ENCODE measurements at places on chromosomes 2 and 18.

- no peak for DNase-seq
Measured at GRCh38 chr2:188787658-188788240, 186.4 kb upstream of the COL3A1 start.

- DNase-seq, result peak; percentile 46
Measured at GRCh38 chr2:238231251-238231793, 8.5 kb downstream of the HES6 start.

GRCh38 chr2:109419171-109419756, 194.5 kb downstream of the SEPTIN10 start:
- no peak for DNase-seq

GRCh38 chr18:31931886-31932240, 11.1 kb downstream of the TRAPPC8 start:
- DNase-seq, result no peak

DNA sequence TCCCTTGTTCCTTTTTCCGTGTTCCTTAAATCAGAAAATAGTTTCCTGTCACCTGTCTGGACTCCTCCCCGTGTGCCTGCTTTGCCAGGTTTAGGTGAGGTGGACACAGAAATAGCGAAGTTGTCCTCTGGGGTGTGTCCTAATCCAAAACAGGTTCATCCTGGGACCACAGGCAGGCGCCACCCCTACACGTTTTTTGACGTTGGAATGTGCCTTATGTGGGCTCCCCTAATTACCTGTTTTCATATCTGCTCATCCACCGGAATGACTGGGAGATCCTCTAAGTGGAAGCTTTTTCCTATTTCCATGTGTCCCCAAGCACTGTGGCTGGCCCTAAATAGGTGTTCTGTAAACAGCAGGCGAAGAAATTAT, 49.0 kb upstream of the PAIP2B start:
- DNase-seq, result no peak

DNA sequence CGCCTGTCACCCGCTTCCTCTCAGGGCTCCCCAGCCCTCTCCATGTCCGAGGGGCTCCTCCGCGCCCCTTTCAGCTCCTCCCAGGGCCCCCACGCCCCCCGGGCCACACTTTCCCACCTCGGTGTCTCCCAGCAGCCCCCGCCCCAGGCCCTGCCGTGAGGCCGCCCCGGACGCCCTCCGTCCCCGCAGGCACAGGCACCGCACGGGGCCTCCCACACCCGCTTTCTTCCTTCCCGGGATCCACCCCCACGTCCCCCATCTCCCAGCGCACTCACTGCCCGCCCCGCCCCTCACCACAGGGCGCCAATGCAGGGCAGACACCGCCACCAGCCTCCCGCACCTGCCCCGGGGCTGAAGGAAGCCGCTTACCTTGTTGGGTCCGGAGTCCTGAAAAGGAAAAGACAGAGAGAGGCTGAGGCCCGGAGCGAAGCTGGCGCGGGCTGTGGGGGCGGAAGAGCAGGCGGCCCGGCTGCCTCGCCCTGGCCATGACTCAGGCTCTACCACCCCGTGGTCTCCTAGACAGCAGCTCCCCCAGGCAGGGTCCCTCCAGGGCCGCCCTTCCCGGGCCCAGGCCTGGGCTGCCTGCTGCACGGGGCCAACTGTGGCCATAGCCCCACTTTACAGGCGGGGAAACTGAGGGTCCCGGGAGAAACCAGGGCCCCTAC, 37.7 kb downstream of the KIF1A start:
- no peak for DNase-seq

GRCh38 chr18:41391616-41392595, 563.1 kb upstream of the PIK3C3 start:
- no peak for DNase-seq

Data from naive thymus-derived CD4-positive, alpha-beta T cell (primary cell).